Activated naive CD4-positive, alpha-beta T cell (primary cell): ENCODE measurements at places on chromosomes 2 and 18.

DNA sequence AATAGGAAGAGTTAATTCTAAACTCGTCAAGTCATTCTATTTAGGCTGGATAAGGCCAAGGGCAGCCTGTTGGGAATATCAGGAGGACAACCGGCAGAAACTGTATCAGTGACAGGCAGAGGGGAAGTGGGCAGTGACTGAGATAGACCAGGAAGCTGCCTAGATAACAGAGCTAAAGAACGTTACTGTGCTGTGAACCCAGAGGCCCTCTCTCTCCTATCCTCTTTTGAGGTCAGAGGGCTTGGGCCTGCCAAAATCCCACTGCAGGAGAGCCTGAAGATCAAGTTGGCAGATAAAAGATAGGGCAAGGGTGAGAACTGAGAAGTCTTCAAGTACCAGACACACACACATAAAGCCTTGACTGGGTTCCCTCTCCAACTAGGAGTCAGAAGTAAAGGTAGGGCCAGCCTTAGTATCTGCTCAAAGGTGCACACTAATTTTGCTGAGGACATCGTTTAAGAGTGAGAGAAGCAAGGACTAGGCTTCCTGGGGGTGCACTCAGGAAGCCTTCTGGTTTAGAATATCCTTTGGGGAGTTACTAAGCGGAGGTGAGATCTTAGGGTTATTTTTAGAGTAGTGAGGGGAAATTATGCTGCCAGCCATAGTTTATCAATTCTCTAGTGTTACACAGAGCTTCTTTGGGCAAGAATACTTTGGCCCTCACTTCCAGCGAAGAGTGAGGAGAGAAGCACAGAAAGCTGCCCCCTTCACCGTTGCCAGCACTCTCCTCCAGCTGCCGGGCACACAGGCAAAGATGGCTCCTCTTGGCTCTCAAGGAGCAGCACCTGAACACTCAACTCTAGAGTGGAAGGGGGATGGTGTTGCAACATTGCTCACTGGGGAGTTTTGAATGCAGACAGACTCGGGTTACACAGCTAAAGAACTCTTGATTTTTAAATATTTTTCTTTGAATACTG lies 9.8 kb downstream of the CAVIN2 start:
- DNase-seq: no peak

- no peak for DNase-seq
Observed at GRCh38 chr2:27084297-27085061, 2.1 kb upstream of the KHK start.

GRCh38 chr2:46803911-46804670 lies 111.5 kb downstream of the MCFD2 start:
- DNase-seq: no peak

- DNase-seq: no peak
Observed at GRCh38 chr2:31889044-31889443, 121.8 kb downstream of the MEMO1 start.

GRCh38 chr2:129712676-129712985 lies 266.8 kb upstream of the RAB6C start:
- DNase-seq: no peak
